ENCODE measurements at places on chromosomes 1 and 21.

- DNase-seq, result no peak
These were observed 9.5 kb upstream of the TMEM39B start for GRCh38 chr1:32063261-32063681.

- no peak for DNase-seq
These were observed 4.0 kb upstream of the GBP2 start for GRCh38 chr1:89129911-89130310.

GRCh38 chr1:151994956-151995355 lies 1.3 kb upstream of the S100A10 start:
- DNase-seq, result no peak

DNA sequence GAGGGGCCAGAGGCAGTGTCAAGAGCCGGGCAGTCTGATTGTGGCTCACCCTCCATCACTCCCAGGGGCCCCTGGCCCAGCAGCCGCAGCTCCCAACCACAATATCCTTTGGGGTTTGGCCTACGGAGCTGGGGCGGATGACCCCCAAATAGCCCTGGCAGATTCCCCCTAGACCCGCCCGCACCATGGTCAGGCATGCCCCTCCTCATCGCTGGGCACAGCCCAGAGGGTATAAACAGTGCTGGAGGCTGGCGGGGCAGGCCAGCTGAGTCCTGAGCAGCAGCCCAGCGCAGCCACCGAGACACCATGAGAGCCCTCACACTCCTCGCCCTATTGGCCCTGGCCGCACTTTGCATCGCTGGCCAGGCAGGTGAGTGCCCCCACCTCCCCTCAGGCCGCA lies at the start of gene BGLAP:
Gene BGLAP, plus strand, starts transcription at position 259 of the 400 bp plus-strand sequence. Its CDS starts 48 bp downstream, at position 307.
- no peak for DNase-seq

Data from activated naive CD4-positive, alpha-beta T cell treated with anti-CD3 and anti-CD28 coated beads, Interleukin-2, amount 50 U/mL, for 16 hours (primary cell).